Activated CD8-positive, alpha-beta memory T cell treated with anti-CD3 and anti-CD28 coated beads, Interleukin-2, amount 50 U/mL, for 48 hours (primary cell): ENCODE measurements at places on chromosomes 5 and 9.

DNA sequence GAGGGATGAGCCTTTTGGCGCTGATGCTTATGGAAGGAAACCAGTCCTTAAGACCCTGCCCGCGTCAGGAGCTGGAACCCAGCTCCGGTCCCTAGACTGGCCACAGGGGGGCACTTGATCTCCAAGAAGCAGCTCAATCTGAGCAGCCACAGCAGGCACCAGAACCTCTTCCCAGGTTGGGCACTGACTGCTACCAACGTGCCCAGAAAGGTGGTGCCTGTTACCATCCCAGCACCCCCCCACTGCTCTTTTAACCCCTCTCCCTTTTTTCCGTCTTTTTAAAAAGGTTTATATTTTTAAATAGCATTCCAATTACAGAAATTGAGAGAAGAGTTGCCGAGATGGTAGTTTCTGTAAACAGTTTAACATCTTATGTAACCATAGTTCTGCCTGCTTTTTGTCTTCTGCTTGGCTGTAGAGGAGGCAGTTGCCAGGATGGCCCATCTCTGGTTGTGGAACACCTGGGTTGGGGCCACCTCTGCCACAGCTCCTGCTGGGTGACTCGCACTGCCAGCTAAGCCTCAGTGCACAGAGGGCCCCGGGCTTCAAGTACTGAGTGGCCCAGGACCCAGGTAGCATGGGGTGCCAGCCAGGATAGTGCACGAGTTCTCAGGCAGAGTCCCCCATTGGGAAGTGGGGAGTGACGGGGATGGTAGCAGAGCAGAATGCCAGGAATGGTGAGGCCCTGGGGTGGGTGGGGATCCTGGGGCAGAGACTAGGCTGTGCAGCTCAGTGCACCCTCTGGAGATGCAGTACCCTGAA, 62.8 kb downstream of the PFDN1 start:
- peak; percentile 78 for DNase-seq

GRCh38 chr5:145495741-145496140, 339.4 kb downstream of the PRELID2 start:
- DNase-seq: no peak

DNA sequence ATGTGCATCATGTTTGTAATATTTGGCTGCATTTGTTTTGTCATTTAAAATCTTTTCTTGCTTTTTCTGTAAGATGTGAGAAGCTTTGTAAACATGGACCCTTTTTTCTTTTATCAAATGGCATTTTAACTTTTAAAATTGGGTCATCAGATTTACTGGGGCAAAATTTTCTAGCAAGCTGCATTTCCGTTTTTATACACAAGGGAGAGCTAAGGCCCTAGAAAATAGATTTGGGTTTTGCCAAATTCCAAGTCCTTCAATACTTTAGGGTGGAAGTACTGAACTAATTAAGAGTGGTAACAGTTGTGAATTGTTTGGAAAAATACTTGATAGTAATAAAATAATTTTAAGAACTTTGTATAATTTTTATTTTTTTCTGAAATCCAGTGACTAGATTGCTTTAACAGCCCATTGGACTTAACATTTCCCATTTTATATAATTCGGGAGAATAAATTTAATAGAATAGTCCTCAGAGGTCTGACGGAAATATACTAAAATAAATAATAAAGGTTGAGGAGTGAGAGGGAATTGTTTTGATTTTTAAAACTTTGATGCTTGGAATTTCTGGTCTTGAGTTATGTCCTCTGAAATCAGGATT, 117.4 kb downstream of the SMARCA2 start:
- DNase-seq: no peak

GRCh38 chr9:17551023-17551422, 27.8 kb upstream of the SH3GL2 start:
- no peak for DNase-seq
